ENCODE measurements at places on chromosomes 7 and 10.
A peak's percentile ranks its signal among the peaks of the same experiment; 100 is the strongest.

DNA sequence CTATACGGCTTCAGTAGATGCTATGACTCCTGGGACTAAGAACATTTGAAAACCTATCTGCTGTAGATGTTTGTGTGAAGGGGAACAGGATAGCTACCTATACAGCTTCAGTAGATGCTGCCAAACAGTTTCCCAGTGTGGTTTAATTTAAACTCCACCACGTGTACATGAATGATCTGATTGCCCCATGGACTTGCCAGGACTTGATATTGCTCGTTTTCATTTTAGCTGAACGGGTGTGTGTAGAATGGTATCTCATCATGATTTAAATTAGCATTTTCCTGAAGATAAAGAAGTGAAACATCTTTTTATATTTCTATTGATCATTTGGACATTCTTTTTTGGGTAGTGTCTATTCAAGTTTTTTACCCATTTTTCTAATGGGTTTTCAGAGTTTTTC lies 77.8 kb upstream of the PIP4K2A start:
- no peak for DNase-seq

- no peak for DNase-seq
Observed at GRCh38 chr7:36279200-36279925, 110.3 kb upstream of the ANLN start.

DNA sequence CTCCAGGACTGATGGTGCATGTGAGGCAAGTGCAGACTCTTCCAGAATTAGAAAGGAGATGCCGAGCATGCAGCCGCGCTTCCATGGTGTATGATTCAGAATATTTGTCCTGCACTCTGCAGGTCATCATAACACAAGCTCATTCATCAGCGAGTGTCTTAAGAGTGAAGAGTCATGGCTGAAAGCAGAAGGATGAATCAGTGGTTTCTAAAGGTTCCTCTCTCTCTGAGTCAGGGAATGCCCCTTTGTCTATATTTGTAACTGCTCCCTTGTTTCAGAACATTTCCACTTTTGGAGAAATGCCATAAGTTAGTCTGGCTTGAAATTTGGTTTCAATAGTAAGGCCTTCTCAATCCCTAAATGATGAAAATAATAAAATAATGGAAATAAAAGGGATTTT lies 52.3 kb downstream of the HECW1 start:
- no peak for DNase-seq

- no peak for DNase-seq
Observed at GRCh38 chr10:58457761-58458616, 54.7 kb upstream of the BICC1 start.

DNA sequence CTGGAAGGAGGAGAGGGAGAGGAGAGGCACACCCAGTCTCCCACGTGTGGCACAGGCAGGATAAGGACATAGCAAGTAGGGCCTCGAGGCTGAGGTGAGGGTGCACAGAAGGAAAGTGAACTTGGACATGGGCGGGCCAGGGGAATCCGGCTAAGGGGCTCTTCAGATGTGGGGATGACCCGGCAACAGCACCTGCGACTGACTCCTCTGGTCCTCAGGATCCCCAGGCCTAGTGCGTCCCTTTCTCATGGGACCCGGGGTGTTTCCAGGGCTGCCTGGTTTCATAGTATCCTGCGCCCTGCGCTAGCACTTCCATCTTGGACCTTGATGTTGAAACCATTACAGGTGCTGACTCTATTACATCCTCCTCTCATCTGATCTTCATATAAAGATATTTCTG lies 96.1 kb upstream of the LYZL2 start:
- DNase-seq: no peak

GRCh38 chr7:83879063-83879462 lies 230.1 kb upstream of the SEMA3E start:
- no peak for DNase-seq

DNA sequence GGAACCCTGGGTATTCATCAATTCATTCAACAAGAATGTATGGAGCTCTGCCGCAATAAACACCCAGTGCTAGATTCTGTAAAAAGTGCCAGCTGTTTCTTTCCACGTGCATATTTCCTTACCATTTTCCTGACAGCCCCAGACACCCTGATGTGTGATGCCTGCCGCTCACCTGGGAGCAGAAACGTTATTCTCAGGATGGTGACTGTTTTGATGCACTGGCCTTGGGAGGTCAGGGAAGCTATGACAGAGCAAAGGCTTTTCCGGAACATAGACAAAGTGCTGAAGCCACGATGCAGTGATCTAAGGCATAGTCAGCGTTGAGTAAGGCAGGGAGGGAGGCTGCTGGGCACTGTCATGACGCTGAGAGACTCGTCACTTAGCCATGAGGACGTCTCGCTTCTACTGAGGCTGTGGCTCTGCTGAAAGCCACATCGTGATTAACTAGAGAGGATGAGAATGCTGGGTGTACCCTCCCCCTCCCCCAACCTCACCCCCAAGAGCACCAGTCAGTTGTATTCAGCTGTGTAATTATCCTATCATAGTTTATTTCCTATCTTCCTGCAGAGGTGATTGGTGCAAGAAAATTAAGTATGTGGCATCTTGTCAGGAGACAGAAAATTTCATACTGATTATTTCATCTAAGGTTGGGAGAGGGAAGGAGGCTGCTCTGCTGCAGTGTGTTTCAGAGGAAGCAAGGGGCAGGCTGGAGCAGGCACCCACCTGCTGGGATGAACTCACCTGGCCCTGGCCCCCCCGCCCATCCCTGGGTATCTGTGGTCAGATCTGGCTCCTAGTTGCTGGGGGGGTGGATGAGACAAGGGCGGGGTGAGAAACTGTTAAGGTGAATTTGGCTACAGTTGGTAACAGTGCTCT lies 48.8 kb upstream of the SMNDC1 start:
- DNase-seq: peak; percentile 27

GRCh38 chr10:1294748-1295147 lies 238.6 kb downstream of the WDR37 start:
- DNase-seq: no peak

DNA sequence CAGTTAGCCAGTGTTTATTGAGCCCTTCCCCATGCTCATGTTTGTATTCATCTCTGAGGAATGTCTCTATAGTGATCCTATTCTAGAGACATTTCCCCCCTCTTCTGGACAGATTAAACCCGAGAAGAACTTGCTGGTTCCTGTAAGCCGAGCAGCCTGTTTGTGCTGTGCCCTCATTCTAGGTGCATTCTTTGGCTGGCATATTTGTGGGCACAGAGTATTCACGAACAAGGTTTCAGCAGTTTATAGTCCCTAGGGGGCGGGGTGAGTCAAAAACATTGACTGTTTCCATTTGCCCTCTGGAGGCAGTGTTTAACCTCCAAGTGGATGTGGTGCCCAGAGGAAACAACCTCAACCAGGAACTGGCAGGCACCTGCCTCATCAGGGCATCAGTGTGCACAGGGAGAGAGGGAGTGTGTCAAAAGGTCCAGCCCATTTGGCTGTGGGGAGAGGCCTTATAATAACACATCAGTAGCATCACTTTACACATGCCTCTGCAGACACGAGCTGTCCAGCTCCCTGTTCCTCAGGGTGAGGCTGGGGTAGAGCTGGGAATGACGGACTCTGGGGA lies 273.3 kb upstream of the LRGUK start:
- peak; percentile 20 for DNase-seq

DNA sequence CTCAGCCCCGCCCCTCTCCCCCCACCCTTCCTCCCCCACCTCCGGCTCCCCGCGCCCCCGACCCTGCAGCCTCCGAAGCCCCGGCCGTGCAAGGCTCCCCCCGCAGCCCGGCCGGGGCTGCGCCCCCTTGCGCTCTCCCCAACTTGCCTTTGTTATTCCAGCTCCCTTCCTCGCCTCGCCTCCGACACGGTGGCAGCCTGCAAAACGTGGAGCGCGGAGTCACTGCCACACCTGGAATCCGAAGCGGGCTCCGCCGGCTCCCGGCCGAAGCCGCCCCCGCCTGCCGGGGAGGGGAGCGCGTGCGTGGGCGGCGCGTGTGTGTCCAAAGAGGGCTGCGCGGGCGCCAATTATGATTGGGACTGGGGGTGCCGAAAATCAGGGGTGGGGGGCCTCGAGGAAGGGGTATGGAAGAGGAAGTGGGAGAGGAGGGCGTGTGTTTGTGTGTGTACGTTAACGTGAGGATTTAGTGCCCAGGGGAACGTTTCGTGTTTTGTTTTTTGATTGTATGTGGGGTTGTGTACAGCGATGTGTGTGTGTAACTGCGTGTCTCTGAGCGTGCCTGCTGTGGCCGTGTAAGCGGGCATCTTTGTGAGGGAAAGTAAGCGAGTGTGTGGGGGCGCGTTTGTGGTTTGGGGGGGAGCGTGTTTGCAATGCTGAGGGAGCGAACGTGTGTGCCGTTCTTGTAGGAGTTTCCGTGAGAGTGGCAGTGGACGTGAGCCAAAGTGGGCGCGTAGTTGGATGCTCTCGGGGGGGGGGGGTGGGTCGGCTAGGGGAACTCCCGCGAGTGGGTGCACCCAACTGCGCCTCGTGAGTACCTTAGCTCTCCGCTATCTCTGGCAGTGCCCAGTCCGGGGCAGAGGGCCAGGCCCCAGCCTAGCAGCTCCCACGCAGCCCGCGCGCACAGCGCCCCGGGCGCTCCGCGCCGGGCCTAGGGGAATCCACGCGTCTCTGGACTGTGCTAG lies 1.2 kb upstream of the ZMIZ1 start:
- peak; percentile 70 for DNase-seq

GRCh38 chr10:70600512-70601395 lies 1.8 kb downstream of the PRF1 start:
- DNase-seq: no peak

- no peak for DNase-seq
Observed at GRCh38 chr10:108662975-108663374, 1260.3 kb downstream of the XPNPEP1 start.

GRCh38 chr7:29871787-29872398 lies 65.6 kb downstream of the WIPF3 start:
- DNase-seq: no peak

DNA sequence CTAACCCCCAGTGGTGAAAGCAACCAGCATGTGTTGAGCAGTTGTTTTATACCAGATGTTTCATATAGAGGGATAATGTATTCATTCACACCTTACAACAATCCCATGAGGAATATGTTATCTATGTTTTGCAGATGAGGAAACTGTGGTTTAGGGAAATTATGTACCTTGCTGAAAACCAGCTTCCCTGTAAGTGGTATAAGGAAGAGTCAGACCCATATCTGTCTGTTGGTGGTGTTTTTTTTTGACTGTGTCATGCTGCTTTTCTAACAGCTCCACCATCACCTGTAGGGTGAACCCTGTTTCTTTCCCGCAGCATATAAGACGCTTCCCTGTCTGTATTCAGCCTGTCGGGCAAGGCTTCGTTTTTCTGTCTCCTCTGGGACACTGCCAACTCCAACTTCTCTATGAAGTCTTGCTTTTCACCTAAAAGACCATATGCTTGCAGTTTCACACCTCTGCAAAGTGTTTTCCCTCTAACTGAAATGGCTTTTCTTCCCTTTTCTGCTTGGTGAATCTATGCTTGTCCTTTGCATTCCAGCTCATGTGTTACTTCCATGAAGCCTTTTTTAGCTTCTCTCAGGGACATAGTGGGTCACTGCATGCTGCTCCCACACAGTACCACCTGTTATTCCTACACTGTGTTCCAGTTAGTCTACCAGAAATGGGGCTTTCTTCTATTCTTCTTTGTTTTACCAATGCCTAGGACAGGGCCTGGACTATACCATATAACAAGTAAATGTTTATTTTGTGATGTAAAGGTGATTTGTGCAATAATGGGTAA lies 92.8 kb downstream of the ST7 start:
- no peak for DNase-seq

DNA sequence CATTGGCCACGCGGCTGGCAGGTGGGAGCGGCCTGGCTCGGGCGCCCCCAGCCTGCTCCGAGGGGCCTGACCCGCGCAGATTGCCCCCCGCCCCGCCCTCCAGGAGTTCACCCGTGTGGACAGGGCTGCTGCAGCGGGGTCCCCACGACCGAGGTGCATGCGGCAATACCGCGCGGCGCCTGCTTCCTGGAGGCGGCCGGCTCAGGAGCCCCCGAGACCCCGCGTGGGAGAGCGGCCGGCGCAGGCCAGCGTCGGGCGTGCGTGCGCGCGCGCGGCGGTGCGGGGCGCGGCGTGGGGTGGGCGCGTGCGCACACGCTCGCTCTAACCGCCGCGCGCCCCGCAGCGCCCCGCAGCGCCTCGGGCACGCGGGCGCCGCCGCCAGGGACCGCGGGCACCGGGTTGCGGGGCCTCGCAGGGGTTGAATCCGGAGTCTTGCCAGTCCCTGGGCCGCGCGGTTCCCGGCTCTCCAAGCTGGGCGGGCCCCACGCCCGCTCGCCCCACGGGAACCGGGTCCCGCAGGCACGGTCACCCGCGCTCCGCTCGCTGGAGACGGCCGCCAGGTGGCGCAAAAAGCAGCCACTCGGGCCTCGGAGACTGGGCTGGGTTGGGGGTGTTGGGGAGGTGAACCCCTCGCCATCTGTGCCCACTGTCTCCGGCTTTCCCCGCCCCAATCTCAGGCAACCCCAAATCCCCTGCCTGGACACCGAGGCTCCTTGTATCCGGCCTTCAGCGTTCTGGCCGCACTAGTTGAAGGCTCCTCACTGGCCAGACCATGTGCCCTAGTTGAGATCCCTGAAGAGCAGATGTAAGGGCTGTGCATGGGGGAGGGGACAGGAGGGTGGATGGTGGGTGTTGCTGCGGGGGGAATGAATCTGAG lies 1.3 kb upstream of the ACHE start:
- no peak for DNase-seq

DNA sequence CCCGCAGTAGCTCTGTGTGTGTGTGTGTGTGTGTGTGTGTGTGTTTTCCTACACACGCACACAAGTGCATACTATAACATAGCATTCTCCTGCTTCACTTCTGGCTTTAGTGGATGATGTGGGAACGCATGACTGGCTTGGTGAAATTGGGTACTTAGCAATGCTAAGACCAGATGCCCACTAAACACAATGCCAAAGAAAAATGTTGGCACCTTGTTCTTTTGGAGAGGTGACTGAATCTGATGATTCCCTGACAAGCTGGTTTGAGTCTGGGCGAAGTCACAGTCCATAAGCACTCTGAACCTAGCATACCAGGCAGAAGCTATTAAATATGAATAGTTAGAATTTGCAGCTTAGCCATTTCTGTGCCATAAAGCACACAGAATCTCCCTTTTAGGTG lies 68.0 kb upstream of the CDCA7L start:
- no peak for DNase-seq

- DNase-seq: no peak
Observed at GRCh38 chr10:132744839-132745238, 41.1 kb downstream of the NKX6-2 start.

GRCh38 chr7:155483245-155483644 lies 25.3 kb downstream of the EN2 start:
- no peak for DNase-seq

- no peak for DNase-seq
Observed at GRCh38 chr7:8147760-8148463, 114.1 kb downstream of the ICA1 start.

GRCh38 chr7:55644567-55644966 lies 72.3 kb upstream of the VOPP1 start:
- DNase-seq: no peak

GRCh38 chr10:34346516-34347100 lies 468.5 kb downstream of the PARD3 start:
- no peak for DNase-seq

- no peak for DNase-seq
Observed at GRCh38 chr7:13466874-13467547, 522.5 kb downstream of the ETV1 start.

DNA sequence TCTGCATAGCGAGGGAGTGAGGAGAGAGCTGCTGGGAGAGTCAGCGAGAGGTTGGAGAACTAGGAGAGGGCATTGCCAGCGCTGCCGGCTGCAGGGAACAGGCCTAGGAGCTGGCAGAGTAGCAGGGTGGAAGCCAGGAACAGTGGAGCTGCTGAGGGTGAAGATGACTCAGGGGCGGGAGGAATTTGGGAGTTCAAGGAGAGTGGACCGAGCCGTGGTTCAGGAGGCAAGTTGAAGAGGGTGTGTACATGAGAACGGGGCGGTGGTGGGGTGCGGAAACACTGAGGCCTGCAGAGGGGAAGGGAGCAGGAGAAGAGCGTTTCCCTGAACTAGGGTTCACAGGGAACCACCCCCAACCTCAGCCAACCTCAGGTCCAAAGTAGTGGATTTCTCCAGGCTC lies 31.5 kb downstream of the HIF1AN start:
- no peak for DNase-seq

Data from NCI-H526 treated with DMSO at 0.1 percent for 48 hours (cell line).